Brain pericyte (primary cell): ENCODE measurements at places on chromosomes 4 and X.

DNA sequence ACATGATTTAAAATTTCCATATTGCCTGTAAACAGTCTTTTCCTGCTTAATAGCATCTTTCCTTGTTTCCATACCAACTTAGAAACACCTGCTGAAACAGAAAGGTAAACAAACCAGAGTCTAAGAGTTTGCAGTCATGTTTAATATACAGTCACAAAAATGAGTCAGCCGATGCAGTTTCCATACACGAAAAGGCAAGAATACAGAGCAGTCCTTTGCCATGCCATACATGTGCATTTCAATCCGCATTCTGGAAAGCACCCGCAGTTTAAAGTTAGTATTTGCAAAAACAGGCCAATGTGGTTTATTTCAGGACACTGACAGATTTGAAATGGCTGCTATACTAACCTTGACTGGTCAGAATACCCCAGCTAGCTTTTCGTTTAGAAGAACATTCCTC is 32.1 kb downstream of the ASB5 start:
- DNase-seq, result no peak

DNA sequence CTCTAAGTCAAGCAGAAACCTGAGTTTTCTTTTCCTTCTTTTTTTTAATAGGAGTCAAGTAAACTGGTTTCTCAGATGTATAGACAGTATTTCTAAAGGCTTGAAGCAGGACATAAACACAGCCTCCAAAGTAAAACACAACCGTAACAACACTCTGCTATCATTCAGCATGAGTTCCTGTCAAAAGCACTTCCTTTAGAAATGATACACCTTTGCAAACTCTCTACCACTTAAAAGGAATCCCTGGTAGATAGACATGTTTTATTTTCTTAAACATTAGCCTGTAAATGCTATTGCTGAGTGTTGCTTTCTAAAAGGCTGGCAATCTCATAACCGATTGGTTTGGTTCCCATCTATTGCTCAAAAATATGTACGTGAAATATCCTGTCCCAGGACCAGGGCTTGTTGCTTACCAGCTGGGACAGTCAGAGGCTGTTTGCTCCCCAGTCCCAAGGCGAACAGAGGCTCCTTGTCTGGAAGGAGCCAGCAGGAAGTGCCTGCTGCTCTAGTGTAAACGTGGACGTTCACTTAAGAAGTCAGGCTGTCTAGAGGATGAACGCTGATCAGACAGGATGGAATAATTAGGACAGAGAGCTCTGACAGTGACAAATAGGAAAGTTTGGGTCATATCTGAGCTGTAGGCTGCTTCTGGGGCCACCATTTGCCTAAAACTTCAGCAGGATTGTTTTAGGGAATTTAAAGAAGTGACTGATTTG is 173.9 kb upstream of the KLF3 start:
- no peak for DNase-seq

- DNase-seq, result no peak
These were observed 145.7 kb downstream of the RELL1 start for GRCh38 chr4:37540486-37540885.

DNA sequence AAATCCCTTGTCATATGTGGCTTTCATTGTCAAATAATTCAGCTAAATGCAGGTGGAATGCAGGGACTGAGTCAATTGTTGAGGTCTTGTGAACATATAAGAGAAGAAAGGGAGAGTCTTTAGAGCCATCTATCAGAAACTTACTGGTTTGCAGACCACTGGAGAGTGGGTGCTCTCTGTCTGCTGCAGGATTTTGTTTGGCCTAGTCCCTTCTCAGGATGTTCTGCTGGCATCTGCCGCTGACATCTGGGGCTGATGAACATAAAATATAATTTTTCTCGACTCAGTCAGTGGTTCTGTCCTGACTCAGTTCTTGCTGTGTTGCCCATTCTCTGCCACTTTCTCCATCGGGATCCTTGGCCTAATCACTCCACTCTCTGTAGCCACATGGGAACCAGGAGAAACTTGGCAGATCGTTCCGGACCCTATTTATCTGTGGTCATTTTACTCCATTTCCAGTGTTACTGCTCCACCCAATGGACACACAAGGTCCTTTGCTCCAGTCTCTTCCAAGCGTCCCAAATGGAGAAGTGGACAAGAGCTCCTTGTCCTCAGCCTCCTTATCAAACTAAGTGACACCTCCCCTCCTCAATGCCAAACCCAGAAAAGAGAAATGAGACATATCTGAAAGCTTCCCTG is 436.2 kb downstream of the FAT4 start:
- DNase-seq, result no peak

DNA sequence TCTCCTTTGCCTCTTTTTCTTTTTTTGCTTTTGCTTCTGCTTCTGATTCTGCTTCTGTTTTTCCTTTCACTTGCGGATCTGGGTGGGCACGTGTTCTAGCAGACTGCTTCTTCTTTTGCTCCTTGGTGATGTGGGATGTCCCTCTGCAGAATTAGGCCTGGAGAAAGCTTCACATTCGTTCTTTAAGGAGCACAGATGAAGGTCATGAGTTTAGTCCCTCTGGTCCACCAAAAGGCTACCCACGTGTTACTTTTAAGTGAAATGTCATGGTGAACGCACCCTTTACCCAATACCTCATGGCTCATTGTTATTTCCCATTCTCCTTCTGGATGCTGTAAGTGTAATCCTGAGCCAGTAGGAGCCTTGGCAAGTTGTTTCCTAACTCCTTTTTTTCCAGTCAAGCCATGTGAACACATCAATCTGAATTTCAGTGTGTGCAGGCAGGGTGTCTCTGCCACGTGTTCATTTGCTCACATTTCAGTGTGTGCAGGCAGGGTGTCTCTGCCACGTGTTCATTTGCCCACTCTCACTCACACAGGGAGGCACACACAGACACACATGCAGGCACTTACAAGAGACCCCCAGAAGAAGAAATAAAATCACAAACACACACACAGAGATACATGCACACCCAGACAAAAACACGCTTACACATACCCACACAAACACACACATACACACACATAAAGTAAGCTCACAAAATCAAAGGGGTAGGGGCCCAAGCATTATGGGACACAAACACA is 36.9 kb downstream of the NBDY start:
- no peak for DNase-seq

GRCh38 chrX:1263600-1263999 is 5.0 kb upstream of the CSF2RA start:
- DNase-seq, result no peak

GRCh38 chr4:89099034-89099433 is 12.3 kb upstream of the TIGD2 start:
- no peak for DNase-seq

DNA sequence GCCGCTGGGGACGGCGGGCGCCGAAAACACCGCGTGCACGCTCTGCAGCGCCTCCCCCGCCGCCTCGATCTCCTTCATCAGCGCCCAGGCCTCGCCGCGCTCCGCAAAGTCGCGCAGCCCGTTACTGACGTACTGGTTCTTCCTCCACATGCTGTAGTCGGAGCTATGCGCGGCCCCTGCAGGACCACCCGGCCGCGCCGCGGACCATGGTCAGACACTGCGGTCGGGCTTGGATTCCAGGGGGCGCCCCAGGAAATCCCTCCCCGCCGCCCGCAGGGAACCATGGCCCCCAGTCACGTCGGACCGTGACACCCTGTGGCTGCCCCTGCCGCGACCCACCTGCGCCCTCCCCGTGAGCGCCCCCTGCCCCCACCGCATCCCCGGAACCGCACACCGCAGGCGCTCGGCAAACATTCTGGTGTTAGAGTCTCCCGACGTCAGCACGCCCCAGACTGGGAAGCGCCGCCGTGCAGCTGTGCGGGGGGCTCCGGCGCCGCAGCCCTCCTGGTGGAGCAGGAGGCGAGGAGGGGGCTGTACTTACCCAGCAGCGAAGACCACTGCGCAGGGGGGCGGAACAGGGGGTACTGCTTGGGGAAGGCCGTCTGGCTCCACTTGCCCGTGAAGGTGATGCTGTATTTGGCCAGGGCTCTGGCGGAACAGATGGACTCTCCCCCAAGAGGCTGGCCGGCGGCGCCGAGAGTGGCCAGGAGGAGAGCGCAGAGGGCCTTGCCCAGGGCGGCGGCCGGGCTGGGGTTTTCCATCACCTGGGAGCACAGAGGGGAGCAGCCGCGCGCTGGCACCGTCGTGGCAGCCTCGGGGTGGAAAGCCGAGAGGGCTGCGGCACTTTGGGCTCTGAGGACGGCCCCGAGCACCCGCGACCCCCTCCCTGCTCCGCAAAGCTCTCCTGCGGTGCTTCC is 814 bp downstream of the SPON2 start:
- no peak for DNase-seq

GRCh38 chr4:121686255-121686654 is 10.5 kb downstream of the ANXA5 start:
- DNase-seq, result no peak

DNA sequence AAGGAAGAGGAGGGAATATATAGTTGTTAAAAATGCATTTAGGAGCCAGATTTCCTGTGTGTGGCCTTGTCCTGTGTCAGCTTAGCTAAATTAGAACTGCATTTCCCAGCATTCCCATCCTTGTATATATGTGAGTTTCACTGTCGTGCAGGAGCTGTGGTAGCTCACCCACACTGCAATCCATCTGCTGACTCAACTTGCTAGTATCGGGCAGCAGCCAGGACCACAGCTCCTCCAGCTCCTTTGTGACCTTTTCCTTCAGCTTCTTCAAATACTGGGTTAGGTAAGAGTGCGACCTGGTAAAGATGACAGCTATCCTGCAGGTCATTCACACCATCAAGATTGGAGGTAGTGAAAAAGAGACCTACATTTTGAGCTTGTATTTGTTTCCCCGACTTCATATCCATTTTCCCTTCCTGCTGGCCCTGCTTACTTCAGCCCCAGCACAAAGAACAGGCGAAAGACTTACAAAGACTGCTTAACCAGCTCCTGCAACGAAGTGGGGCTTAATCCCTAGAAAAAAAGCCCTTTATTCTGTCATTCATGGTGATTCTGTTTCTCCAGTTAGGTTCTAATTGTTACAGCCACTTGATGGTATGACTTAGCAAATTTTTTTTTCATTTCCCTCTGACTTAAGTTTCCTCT is 11.4 kb downstream of the ASIC5 start:
- DNase-seq, result no peak

DNA sequence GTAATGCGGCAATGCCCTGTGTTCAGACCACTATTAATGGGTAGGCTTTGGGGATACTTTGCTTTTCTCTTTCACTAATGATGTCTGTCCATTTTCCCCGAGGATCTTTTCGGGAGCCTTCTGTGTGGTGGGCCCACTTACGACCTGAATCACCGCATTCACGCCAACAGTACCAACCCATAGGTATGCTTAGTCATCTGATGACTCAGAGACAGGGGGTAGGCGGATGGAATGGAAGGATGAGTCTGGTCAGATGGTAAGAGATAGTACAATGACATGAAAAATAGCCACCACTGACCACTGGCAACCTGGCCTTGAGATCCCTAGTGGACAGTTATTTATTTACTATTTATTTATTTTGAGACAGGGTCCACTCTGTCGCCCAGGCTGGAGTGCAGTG is 76.0 kb upstream of the DHRSX start:
- DNase-seq, result no peak

DNA sequence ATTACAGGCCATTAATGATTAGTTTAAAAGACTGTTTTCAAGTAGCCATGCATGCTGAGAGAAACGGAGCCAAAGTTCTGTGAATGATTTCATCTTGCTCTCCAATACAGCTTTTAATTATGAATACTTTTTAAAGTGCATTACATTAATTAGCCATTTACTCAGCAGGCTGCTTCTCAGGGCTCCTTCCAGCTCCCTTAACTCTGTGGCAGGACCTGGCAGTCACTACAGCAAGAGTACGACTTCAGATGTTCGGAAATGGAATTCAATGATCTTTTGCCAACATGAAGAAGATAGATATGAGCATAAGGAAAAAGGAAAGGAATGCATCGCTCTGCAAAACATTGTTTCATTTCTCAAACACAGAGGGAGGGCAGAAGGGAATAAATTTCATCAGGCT is 987.2 kb downstream of the PDHA2 start:
- no peak for DNase-seq

DNA sequence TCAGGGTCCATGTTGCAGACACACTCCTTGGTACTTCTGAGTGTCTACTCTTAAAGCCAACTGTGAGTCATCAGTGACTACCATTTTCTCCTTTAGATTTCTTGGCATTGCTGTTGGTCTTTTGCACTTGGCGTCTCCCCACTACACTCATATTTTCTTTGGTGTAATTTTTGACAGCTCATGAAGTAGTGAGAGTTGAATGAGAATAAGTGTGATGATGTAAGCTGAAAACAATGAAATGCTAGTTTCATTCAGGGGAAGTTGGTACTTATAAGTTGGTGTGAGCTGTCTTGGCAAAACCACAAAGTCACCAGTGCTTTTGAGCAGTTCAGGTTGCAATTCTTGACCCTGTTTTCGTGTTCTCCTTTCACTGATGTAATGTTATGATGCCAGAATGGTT is 142.9 kb upstream of the ARX start:
- no peak for DNase-seq

DNA sequence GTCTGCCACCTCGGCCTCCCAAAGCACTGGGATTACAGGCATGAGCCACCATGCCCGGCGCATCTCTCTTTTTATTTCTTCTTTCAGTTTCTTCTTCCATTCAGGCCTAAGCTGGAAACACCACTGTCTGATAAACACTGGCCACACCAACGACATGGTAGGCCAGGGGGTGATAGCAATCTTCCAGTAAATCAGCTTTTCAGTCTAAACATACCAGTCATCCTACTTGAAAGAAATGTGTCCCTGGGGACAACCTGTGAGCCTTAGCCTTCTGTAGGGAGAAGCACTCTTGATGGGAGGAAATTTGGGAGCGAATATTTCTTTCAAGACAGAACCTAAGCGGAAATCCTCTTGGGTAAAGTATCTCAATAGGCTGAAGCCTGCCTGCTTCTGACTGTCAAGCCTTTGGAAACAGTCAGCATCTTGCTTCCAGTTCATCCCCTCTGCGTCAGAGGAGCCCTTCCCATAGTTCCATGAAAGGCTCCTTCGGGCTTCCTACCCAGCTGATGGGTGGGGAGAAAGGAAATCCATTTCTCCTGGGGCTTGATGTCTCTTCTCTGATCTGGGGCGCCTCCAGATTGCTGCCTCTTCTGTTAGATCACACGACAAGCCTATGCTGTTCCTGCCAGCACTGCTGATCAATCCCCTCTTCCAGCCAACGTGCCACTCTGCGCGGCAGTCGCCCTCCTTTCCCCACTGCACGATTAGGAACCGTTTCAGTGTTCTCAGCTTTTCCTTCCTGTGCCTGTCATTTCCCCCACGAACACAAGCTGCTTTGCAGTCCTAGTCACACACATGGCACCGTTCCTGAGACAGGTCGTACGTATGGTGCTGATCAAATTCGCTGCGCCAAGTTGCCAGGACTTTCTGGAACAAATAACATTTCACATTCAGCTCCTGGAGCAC is 49.5 kb upstream of the CBR4 start:
- no peak for DNase-seq

DNA sequence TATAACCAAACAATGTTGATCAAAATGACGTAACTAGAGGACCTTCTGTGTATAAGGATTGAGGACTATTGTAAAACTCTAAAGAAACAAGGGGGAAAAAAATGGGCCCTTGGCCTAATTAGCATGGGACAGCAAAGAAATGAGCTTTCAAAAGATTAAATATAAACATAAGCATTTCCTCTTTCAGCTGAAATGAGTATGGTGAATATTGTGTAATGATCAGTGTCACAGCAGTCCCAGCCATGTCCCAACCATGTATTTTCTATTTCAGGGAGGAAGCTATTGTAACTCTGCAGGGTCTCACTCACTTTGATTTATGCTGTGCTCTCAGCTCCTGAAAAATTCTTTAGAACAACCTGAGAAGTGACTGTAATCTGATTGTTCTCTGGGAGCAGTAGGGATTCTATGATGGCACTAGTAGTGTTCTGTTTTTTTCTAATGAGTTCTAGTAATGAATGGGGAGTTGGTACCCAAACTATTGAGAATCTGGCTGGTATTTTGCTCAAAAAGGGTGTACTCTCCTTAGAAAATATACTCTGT is 25.8 kb downstream of the ANXA10 start:
- no peak for DNase-seq
